ENCODE measurements at places on chromosomes 2 and 18.

GRCh38 chr2:95040426-95040825, 14.9 kb downstream of the MAL start:
- DNase-seq: no peak

GRCh38 chr2:134079373-134079772, 174.5 kb upstream of the MGAT5 start:
- DNase-seq: no peak

GRCh38 chr2:150916467-150917396, 344.9 kb downstream of the RBM43 start:
- DNase-seq: no peak

GRCh38 chr18:41923446-41923845, 31.6 kb upstream of the PIK3C3 start:
- no peak for DNase-seq

DNA sequence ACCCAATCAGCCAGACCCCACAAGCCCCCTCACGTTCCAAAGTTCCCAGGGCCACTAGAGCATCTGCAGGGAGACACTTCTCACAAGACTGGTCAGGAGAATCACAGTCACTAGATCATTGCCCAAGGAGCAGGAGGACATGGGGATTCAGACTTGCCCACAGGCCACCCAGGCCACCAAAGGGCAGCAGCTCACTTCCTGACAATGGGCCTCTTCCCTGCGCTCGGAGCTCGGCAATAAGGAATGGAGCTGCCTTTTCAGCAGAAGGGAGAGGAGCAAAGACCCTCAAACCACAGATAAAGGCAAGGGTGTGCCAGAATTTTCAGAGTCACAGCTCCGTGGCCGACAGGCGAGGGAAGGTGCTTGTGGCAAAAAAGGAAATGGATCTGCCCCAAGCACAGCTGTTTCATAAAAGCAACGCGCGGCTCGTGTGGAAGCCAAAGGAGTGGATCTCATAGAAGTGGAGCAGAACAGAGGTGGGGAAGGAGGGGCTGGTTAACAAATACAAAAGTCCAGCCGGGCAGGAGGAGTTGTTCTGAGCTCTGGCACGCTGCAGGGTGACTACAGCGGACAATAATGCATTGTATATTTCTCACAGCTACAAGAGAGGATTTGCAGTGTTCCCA, 72.1 kb downstream of the EDAR start:
- no peak for DNase-seq

GRCh38 chr2:121898483-121898882, 143.0 kb downstream of the TSN start:
- DNase-seq: no peak

DNA sequence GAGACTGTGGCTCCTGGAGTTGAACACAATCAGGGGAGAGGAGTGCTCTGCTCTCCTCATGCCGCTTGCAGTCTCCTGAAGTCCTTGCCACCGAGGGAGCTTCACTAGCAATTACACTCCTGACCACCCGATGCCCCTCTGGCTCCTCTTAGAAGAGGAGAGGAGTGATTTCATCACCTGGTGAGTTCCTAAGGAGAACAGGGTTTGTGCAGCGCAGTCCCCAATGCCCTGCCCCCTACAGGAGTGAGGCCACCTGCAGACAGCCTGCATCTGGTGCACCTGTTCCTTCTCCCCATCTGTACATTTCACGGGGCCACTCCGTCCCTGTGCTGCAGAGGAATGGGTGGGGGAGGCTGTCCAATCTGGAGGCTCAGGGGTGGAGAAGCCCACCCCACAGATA, 267.2 kb downstream of the HRH4 start:
- DNase-seq: no peak

All from stimulated activated CD8-positive, alpha-beta memory T cell treated with anti-CD3 and anti-CD28 coated beads, Interleukin-4, amount 100 ng/mL, for 1 hour (primary cell).